ENCODE measurements at places on chromosomes 1 and 21.

DNA sequence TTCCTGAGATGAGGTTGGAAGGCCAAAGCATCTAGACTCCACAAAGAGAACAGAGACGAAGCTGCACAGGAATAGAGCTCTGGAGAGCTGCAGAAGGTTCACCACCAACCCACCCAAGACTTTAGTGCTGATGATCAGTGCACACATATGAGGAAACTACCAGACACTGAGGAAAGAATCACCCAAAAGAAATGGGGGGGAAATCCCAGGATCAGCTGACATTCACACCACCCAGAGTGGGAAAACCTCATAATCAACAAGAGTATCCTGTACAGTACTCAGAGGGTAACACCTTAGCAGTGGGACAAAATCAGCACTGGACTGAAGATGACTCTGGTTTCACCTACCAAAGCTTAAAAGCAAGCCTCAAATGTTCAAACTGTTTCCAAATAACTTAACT lies 36.4 kb downstream of the DENND1B start:
- peak; percentile 29 for ATAC-seq

DNA sequence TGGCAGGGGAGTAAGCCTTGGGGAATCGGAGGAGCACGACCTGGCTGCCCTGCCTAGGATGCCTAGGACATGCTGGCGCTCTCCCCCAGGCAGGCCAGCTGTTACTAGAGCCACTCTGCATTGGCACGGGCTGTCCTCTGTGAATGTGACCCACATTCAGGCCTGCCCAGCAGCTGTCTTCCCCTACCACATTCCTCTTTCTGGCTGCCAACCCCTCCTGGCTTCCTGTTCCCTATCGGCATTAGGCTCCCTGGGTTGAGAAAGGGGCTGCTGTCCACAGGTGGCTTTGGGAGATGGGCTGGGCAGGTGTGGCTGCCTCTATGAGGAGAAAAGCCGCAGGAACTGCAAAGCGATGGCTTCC lies 2.3 kb upstream of the NFASC start:
- ATAC-seq = no peak

DNA sequence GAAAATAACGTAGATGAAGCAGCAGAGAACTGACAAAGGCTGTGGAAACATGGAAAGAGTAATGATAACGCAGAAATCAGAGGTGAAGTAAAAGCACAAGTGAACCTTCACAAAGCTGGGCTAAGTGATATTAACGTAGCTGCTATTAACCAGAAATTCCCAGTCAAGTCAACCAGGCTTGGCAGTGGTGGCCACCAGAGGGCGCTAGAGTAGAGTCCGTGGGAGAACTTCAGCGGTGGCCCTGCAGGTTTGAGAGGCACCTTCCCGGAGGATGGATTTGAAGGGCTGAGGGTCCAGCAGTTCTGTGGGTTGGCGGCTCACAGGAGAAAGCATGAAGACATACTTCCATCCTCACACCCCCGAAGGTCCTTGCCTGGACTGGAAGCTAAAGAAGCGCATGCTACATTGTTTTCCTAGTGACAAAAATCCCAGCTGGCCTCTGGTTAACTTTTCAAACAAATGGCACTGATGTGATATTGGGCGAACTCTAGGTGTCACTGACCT lies 81.7 kb upstream of the ZNF648 start:
- ATAC-seq = peak; percentile 80

DNA sequence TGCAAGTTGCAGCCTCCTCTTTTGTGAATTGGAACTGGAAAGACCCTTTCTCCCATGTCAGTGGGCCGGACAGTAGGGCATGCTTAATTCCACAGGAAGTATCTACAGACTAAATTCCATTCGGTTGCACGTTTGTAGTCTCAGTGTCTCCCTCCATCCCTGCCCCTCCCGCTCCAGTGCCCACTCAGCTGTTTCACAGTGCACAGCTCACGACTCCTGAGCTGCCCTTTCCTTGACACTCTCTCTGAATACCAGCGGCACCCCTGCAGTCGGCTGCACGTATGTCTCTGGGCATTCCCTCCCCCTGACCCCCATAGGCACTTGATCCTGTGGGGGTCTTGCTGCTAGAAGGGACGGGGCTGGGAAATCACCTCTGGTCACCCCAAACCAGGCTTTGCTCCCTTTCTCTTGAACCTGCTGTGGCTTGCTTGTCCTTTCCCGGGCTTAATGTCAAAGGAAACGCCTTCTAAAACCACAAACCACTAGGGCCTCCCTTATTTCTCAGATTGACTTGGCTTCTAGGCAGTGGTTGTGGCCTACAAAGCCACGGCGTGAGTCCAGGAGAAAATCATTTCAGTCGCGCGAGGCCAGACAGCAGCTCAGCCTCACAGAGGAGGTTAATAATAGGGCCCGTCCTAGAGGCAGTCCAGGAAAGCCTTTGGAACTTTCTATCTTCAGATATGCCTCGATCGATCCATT lies 365.3 kb upstream of the PROX1 start:
- ATAC-seq = peak; percentile 76

DNA sequence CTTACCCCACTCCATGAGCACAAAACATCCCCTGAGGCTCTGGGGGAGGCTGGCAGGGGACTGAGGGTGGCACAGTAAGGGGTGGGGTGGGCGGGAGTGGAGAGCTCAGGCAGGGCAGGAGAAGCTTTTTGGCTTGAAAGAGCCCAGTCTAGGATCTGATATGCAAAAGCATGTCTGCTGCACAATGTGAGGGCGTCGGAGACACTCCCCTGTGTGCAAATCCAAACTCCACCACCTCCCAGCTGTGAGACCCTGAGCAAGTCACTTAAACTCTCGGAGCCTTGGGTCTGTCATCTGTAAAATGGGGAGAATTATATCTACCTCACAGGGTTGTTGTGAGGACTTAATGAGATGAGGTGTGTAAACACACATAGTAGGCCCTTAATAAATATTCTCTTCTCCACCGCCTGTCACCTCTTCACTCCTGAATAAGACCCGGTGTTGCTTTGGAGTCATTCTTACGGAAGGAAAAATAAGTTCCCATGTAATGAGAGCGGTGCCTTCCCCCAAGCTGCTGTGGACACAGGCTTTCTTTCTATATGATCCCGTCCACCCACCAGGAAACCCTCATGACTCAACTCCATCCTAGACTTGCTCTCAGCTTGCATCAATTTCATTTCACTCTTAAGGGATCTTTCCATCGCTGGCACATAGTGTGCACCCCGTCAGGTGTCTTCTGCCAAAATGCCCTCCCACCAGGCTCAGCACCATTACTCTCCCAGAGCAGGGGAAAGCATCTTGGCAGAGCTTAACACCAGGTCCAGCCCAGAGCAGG lies 12.5 kb downstream of the KCNN3 start:
- ATAC-seq = peak; percentile 74
